Fibroblast of lung (primary cell): ENCODE measurements at places on chromosomes 1 and 21.

DNA sequence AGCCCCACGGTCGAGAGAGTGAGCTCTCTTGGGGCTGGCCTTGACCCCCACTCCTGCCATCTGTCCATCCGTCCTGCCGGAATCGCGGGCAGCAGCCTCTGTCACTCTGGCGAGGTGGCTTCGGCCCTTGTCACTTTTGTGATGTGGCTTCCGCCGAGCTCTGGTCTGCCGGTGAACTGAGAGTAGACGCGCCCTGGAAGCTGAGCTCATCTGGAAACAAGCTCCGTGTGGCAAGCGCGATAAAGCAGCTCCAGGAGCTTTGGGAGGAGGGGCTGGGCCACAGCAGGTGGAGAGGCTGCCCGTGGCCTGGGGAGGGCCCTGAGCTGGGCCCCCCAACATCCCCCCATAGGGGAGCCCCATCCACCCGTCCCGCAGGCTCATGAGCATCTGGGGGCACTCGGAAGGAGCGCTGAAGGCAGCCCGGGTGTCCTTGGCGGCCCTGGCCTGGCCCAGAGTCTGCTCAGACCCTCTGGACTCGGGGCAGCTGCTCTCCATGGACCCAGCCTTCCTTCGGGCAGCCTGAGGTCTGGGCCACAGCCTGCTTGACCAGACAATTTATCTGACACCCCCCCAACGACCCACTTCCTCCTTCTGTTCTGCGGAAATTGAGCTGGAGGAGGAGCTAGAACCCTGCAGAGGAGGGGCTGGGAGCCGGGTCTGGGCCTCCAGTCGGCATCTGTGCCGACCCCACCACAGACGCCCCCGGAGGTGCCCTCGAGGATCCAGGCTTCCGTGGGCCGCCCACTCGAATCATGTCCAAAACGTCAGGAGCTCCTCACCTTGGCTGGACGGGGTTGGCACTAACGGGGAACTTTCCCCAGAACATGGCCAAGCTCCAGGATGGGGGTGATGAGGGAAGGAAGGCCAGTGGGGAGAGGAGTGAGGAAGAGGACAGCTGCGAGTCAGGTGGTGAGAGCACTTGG lies 59.1 kb downstream of the SLC19A1 start:
- no peak for DNase-seq

DNA sequence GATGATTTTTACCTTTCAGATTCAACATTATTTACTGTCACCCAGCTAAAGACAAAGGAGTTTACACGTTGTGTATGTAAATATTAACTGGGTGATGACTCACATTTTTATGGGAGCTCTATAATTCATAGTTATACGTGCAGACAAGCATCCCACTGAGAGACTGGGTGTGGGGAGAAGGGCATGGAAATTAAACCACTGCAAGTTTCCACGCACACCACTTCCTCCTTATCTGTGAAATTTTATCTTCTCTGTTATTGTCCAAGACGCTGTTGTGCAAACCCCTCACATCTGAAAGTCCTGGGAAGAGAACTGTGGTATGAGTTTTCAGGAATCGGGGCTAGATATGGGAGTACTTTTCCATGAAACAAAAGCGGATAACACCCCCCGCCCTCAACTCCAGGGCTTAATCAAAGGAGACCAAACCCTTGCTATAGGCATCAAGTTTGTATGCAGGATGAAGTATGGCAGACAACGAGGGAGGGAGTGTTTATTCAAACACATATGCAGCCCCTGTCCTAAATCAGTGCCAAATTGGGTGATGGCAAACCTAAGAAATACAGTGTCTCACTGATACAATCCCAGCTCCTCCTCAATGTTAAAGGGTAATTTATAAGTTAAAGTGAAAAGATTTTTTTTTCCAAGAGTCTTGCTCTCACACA lies 23.3 kb upstream of the DPT start:
- DNase-seq: peak; percentile 50

DNA sequence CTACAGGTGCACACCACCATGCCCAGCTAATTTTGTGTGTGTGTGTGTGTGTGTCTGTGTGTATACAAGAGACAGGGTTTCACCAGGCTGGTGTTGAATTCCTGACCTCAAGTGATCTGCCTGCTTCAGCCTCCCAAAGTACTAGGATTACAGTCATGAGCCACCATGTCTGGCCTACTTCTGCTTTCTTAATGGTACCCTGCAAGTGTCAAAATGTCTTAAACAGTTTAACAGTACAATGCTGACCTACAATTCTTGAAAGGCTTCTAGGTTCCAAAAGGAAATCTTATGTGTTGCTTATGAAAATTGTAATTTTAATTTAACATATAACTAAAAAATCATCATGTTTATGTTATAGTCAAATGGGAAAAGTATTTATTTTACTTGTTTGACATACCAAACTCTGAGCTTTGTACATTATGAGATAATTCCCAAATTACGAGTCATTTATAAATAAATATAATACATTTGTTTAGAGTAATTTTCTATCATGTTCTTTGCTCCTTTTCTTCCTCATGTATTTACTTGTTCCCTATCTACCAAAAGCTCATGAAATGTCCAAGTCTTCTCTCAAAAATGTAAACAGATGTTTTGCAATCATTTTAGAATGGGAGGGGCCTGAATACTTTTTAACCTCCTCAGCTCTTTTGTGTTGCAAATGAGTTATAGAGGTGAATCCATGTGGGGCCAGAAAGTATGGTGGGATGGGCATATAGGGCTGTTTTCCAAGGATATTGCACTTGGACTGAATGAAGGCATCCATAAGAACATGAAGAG lies 8.4 kb upstream of the VCAM1 start:
- peak; percentile 81 for DNase-seq

- DNase-seq: peak; percentile 85
Observed at GRCh38 chr1:31815752-31816500, at the start of gene SPOCD1. Gene SPOCD1 (minus strand): TSS chr1:31816022. CDS start chr1:31815333, 689 bp downstream.

GRCh38 chr1:117188170-117188815 lies 22.4 kb downstream of the VTCN1 start:
- DNase-seq: peak; percentile 35

- no peak for DNase-seq
Observed at GRCh38 chr1:42311897-42312296, 23.1 kb downstream of the FOXJ3 start.

- DNase-seq: no peak
Observed at GRCh38 chr1:110063781-110064180, 6.7 kb downstream of the ALX3 start.

- no peak for DNase-seq
Observed at GRCh38 chr1:15226388-15227255, 20.4 kb upstream of the FHAD1 start.

- peak; percentile 89 for DNase-seq
Observed at GRCh38 chr1:36248250-36248894, 24.1 kb downstream of the THRAP3 start.

- DNase-seq: no peak
Observed at GRCh38 chr1:200895443-200895789, 716 bp downstream of the INAVA start.

GRCh38 chr21:15191342-15191741 lies 126.5 kb upstream of the NRIP1 start:
- DNase-seq: no peak

- peak; percentile 49 for DNase-seq
Observed at GRCh38 chr1:62687421-62687902, 724 bp downstream of the DOCK7 start.

DNA sequence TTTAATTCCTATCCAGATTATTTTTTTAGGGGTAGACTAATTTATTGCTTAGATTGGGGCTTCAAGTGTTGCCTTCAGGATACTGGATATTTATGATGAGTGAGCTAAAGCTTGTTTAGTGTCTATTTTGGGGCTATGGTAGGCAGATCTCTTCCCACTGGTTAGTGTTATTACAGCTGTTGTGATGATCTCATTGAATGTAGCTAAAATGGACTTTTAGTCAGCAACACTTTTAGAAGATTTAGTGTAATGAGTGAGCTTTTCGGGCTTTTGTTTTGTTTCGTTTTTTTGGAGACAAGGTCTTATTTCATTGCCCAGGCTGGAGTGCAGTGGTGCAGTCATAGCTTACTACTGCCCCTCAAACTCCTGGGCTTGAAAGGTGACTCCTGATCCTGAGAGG lies 14.2 kb downstream of the THRAP3 start:
- DNase-seq: peak; percentile 65

GRCh38 chr1:54944610-54945392 lies 35.6 kb upstream of the TMEM61 start:
- DNase-seq: peak; percentile 87

GRCh38 chr1:155136748-155137147 lies 1.1 kb downstream of the SLC50A1 start:
- DNase-seq: no peak

- no peak for DNase-seq
Observed at GRCh38 chr1:112307930-112308591, 88.0 kb upstream of the CTTNBP2NL start.

DNA sequence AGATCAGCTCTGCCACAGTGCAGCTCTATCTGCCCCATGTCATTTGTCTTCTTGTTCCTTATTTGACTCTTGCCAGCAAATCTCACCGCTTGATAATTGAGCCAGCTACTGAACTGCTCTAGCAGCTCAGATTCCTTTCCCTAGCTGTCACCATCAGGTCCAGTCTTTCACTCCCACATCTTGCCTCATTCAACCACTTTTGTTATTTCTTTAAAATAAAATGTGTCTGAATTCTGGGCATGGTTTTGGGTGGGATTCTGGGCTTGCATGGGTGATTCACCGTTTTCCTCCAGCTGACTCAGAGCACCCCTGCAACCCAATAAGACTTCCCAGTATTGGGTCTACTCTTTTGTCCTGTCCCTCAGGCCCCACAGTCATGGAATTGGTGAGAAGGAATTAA lies 215.7 kb downstream of the DSCAM start:
- DNase-seq: no peak

DNA sequence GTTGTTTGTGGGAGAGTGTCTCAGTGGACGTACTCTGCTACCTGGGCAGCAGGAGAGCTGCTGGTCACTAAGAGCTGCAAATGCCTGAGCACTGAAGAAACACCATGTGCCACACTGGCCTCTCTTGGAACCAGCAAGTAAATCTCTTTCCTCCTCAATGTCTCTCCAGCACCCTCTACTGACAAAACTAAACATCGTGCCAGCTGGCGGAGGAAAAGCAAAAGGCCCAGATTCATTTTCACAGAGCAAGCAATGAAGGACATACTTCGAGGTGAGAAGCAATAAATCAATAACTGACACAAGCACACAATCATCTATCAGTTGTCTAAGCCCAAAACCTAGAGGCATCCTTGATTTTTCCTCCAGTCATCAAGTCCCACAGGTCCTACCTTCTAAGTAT lies 78.1 kb downstream of the RERE start:
- no peak for DNase-seq

DNA sequence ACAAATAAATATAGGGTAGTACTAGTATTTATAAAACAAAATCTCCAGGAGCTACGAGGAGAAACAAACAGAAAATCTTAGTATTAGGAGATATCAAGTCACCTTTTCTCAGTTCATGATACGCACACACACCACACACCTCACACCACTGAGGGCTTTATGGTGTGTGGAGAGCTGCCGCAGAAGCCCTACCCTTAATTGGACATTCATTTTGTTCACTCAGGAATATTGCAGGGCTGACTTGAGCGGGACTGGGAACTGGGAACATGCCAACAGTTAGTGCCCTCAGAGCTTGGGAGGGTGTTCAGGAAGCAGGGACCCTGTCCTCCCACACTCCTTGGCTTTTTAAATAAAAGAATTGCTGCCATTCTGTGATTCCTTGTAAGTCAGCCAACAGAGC lies 386.8 kb downstream of the RYR2 start:
- DNase-seq: no peak

- peak; percentile 87 for DNase-seq
Observed at GRCh38 chr1:1858382-1859086, 32.4 kb downstream of the GNB1 start.

DNA sequence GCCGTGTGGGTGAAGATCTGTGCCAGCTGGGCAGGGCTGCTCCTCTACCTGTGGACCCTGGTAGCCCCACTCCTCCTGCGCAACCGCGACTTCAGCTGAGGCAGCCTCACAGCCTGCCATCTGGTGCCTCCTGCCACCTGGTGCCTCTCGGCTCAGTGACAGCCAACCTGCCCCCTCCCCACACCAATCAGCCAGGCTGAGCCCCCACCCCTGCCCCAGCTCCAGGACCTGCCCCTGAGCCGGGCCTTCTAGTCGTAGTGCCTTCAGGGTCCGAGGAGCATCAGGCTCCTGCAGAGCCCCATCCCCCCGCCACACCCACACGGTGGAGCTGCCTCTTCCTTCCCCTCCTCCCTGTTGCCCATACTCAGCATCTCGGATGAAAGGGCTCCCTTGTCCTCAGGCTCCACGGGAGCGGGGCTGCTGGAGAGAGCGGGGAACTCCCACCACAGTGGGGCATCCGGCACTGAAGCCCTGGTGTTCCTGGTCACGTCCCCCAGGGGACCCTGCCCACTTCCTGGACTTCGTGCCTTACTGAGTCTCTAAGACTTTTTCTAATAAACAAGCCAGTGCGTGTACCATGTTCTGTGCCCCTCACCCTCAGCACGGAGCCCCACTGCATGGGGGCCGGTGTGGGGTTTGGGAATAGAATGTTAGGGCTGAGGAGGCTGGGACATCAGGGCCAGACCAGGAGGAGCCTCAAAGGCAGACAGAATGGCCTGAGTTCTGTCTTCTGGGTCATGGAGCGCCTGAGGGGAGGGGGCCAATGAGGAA lies 21.3 kb downstream of the SERINC2 start:
- DNase-seq: no peak

GRCh38 chr1:34806396-34806795 lies 13.6 kb downstream of the GJA4 start:
- no peak for DNase-seq

DNA sequence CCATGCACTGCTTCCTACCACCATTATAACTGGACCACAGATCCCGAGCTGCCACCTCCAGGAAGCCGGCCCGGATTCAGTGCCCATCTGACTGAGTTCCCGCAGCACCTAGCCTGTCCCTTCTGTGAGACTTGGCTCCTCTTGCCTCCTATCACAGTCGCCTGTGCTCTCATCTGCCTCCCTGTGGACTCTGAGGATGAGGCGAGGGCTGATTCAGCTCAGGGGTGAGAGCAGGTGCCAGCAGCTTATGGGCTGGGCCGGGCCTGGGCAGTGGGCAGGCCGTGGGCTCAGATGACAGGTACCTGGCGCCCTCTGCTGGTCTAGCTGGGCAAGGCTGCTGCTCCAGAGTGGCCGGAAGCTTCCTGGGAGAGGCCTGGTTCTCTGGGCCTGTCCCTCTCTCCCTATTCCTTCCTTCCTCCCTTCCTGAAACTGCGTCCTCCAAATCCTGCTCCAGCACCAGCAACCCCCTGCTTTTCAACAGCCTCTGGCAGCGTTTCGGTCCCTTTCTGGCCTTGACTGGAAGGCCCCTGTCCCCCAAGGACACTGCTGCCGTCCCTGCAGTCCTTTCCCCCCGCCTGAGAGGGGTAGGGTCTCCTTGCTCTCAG lies 17.3 kb upstream of the PCSK9 start:
- peak; percentile 84 for DNase-seq

GRCh38 chr21:45401916-45402900 lies 2.8 kb upstream of the COL18A1 start:
- peak; percentile 13 for DNase-seq
